Activated naive CD8-positive, alpha-beta T cell treated with anti-CD3 and anti-CD28 coated beads, Interleukin-2, amount 50 U/mL, for 24 hours (primary cell): ENCODE measurements at places on chromosomes 5 and 9.

DNA sequence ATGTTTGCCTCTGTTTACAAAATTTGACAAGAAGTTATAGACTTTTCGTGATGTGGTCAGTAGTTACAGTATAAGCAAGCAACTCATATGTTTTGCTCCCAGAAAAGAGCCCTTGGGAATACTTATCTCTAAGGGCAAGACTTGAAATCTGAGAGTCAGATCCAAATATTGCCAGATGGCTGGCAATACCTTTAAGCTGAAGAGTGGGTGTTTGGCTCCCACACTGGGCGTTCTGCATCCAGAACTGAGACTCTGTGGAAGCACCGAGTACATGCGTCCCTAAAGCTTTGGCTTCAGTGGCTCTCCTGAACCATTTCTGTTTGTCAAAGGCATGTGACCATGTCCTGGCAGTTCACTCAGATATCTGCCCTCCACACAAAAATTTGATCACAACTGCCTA lies 194.1 kb downstream of the DCP2 start:
- no peaks in the 10 kb centered on the region for H3K4me1 ChIP-seq
- H3K36me3 ChIP-seq, result no peaks in the 10 kb centered on the region
- H3K4me3 ChIP-seq, result no peak overlapping the region
- no peak overlapping the region for H3K27ac ChIP-seq
- H3K27me3 ChIP-seq, result peaks cover 7% of the 10 kb centered on the region
- DNase-seq, result no peak

DNA sequence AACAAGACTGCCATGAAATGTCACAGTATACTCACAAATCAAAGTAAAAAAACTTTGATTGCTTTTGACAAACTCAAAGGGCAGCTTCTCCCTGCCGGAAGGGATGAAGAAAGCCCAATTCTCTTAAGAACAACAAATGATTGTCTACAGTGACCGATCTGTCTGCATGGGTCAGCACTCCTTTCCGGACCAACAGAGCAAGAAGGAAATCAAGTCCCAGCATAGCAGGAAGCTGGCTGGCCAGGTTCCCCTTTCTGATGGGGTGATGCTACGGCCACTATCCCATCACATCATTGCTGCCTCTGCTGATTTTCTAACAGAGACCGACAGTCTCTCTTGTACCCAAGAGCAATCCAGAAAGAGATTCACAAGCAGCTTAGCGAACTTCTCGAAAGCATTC lies 692 bp downstream of the C1QTNF3 start:
- peaks cover 3% of the 10 kb centered on the region for H3K36me3 ChIP-seq
- no peak overlapping the region for H3K27ac ChIP-seq
- H3K27me3 ChIP-seq, result no peaks in the 10 kb centered on the region
- H3K4me3 ChIP-seq, result no peak overlapping the region
- peaks cover 3% of the 10 kb centered on the region for H3K4me1 ChIP-seq

- peaks cover 16% of the 10 kb centered on the region for H3K36me3 ChIP-seq
- no peak for DNase-seq
- no peak overlapping the region for H3K27ac ChIP-seq
- H3K27me3 ChIP-seq, result no peaks in the 10 kb centered on the region
- H3K4me3 ChIP-seq, result no peak overlapping the region
Measured at GRCh38 chr5:14850419-14851049, 21.0 kb downstream of the ANKH start.

- H3K4me3 ChIP-seq, result no peak overlapping the region
- H3K27ac ChIP-seq, result no peak overlapping the region
- no peaks in the 10 kb centered on the region for H3K4me1 ChIP-seq
Measured at GRCh38 chr5:108681079-108681921, 66.4 kb upstream of the FER start.

GRCh38 chr5:103369125-103370120 lies 110.9 kb downstream of the MACIR start:
- H3K27ac ChIP-seq, result no peak overlapping the region
- H3K36me3 ChIP-seq, result no peaks in the 10 kb centered on the region
- no peaks in the 10 kb centered on the region for H3K27me3 ChIP-seq
- no peaks in the 10 kb centered on the region for H3K4me1 ChIP-seq

DNA sequence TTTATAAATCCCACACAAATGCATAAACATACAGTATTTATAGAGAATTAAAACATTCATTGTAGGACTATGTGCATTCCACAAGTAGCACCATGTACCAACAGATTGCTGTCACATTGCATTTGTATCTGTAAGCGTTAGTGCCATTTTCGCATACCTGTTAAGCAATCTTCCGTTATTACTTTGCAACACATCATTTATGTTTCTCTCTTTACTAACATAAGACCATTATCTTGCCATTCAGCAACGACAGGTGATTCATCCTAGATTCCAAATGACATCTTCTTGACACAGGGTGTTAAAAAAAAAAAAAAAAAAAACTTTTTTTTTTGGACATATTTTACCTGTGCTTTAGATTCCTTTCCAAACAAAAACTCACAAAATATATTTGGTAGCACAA lies 511.8 kb downstream of the ELAVL2 start:
- no peaks in the 10 kb centered on the region for H3K27me3 ChIP-seq
- H3K4me3 ChIP-seq, result no peak overlapping the region
- no peak overlapping the region for H3K27ac ChIP-seq
- no peaks in the 10 kb centered on the region for H3K4me1 ChIP-seq
- DNase-seq, result no peak

- no peaks in the 10 kb centered on the region for H3K27me3 ChIP-seq
- H3K4me1 ChIP-seq, result no peaks in the 10 kb centered on the region
- no peak for DNase-seq
- H3K27ac ChIP-seq, result no peak overlapping the region
- H3K4me3 ChIP-seq, result no peak overlapping the region
- no peaks in the 10 kb centered on the region for H3K36me3 ChIP-seq
Measured at GRCh38 chr5:41268894-41269293, 55.6 kb upstream of the C6 start.

- H3K36me3 ChIP-seq, result peaks cover 9% of the 10 kb centered on the region
- no peak for DNase-seq
- no peak overlapping the region for H3K27ac ChIP-seq
Measured at GRCh38 chr9:130587921-130588320, 8.5 kb downstream of the FUBP3 start.

- H3K27me3 ChIP-seq, result no peaks in the 10 kb centered on the region
- no peak overlapping the region for H3K4me3 ChIP-seq
- peaks cover 9% of the 10 kb centered on the region for H3K36me3 ChIP-seq
- no peak for DNase-seq
- H3K4me1 ChIP-seq, result peaks cover 88% of the 10 kb centered on the region
- H3K27ac ChIP-seq, result peak overlapping the region; percentile 65
Measured at GRCh38 chr9:71760901-71761300, 7.4 kb downstream of the CEMIP2 start.

- no peak for DNase-seq
- H3K4me3 ChIP-seq, result no peak overlapping the region
- peaks cover 4% of the 10 kb centered on the region for H3K36me3 ChIP-seq
- no peaks in the 10 kb centered on the region for H3K27me3 ChIP-seq
Measured at GRCh38 chr9:95815961-95816360, 59.5 kb upstream of the ERCC6L2 start.
